HS-27A (cell line): ENCODE measurements at places on chromosomes 16 and 17.
A peak's percentile ranks its signal among the peaks of the same experiment; 100 is the strongest.

- peak; percentile 17 for DNase-seq
Measured at GRCh38 chr17:68512960-68513474, 787 bp downstream of the PRKAR1A start.

- peak; percentile 86 for DNase-seq
Measured at GRCh38 chr16:81526935-81527334, 82.3 kb downstream of the CMIP start.

DNA sequence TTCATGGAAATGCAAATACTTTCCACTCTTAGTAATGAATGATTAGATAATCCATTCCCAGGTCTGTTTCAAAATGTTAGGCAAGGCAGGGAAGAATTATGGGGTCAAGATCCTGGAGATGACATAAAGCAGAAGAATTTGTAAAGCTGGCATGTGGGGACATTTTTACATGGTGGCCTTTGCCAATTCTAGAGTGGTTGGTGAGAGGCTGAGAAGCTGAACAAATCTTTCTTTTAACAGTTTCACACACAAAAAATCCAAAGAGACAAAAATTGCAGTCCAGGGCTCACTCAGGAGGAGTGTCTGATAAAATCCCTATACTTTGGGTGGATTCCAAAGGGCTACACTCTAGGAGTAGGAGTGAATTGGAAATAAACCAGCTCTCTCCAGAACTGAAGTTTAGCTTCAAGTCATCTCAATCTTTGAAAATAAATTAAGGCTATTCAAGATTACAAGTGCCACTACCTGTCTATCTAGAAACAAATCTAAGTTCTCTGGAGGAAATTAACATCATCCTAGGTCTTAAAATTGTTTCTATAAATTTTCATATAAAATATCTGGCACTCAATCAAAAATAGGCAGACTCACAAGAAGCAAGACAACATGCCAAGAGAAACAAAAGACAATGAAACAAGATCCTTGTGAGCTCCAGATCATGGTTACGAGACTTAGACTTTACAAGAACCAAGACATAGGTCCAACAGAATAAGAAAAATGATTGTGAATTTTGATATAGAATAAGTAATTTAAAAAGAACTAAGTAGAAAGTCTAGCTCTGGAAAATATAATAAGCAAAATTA is 113.0 kb upstream of the AXIN2 start:
- no peak for DNase-seq

DNA sequence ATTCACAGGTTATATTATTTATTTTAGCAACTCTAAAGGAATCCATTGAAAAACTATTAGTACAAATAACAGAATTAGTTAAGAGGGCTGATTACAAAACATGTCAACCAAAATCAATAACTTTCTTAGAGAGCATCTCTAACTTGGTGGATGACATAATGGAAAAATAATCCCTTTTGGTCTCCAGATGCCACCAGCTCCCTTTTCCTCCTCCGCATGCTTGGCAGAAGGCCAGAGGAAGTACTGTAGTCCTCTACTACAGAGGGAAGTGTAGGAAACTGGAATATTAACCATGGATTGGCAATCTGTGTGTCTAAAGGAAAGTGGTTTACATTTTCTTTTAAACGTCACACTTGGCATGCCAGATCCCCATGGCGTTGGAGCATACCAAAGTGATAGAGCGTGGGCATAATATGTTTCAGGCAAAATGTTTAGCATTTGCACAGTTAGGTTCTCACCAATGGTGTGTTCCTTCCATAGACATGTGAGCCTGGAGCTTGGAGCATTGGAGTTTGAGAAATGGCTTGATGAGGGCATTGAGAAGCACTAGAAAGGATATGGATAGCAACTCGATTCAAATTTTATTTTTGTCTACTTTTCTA is 106.3 kb downstream of the PRKCB start:
- DNase-seq = no peak

GRCh38 chr17:59441464-59442096 is 110.1 kb downstream of the YPEL2 start:
- DNase-seq = no peak

- no peak for DNase-seq
Measured at GRCh38 chr17:20184181-20184580, 175.0 kb downstream of the SPECC1 start.

GRCh38 chr16:48365025-48365600 is 20.1 kb downstream of the SIAH1 start:
- no peak for DNase-seq

GRCh38 chr16:67432506-67432890 is 1.6 kb downstream of the HSD11B2 start:
- DNase-seq = no peak

GRCh38 chr16:80437707-80438106 is 103.1 kb upstream of the DYNLRB2 start:
- no peak for DNase-seq

DNA sequence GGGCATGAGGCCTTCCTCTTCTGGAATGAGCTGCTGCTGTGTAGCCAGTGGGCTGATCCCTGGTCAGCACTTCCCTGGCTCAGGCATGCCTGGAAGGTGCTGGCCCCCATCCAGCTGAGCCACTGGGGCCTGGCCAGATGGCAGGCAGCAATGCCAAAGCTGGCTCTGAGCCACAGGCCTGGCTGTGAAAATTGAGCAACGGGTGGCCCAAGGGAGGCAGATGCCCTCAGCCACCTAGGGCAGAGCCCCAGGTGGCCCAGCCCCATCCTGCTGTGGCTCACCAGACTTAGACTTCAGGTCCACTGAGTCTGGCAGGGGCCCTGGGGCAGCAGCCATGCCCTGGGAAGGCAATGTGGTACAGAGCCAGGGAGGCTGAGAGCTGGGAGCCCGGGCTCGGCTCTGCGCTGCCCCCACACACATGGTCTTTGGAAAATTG is 8.5 kb upstream of the CRHR1 start:
- DNase-seq = no peak

GRCh38 chr17:82018989-82019689 is 3.5 kb downstream of the CENPX start:
- no peak for DNase-seq

GRCh38 chr16:50592996-50593395 is 44.8 kb downstream of the NKD1 start:
- DNase-seq = no peak

- no peak for DNase-seq
Measured at GRCh38 chr17:2808367-2809335, 12.4 kb downstream of the RAP1GAP2 start.

DNA sequence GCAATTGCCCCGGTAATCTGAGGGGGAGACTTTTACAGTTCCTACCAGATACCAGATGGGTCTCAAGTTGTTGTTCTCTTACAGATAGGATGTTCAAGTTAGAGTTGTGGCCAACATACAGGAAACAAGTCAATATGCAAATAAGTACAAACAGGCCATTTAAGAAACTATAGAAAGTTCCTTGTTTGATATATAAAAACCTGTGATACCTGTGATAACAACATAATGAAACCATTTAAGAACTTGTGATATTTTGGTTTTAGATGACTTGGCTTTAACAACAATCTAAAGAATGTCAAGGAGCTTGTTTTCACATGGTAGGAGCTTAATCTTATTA is 16.8 kb downstream of the CDR2 start:
- DNase-seq = no peak

DNA sequence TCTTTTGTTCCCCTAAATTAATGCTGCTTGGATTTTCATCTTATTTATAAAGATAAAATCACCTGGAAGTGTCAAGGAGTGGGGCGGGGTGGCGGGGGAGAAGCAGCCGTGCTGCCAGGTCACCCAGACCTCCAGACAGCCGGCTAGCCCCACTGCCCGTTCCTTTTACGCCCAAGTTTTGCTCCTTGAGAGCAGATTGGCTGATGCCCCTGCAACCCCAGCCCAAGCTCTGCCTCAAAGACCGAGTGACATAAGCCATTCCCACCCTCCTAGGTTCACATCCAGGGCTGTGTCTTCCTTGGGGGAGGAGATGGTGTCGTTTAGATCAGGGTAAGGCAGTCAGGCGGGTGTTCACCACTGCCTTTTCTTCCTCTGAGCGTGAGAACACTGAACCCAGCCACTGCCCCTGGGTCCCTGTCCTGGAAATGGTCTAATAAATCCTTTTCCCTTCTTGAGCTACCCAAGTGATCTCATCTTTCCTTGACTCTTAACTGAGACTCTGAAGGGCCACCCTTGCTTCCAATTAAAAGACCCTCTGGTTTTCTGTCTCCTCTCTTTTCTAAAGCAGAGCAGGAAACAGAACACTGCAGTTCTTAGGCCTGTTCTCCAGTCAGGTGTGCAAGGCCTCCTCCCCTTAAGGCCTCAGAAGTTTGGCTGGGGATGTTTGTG is 5.7 kb downstream of the PDF start:
- no peak for DNase-seq

GRCh38 chr16:66919569-66920298 is 1.0 kb upstream of the CDH16 start:
- no peak for DNase-seq

- no peak for DNase-seq
Measured at GRCh38 chr16:75758215-75758614, 31.9 kb upstream of the CPHXL start.

DNA sequence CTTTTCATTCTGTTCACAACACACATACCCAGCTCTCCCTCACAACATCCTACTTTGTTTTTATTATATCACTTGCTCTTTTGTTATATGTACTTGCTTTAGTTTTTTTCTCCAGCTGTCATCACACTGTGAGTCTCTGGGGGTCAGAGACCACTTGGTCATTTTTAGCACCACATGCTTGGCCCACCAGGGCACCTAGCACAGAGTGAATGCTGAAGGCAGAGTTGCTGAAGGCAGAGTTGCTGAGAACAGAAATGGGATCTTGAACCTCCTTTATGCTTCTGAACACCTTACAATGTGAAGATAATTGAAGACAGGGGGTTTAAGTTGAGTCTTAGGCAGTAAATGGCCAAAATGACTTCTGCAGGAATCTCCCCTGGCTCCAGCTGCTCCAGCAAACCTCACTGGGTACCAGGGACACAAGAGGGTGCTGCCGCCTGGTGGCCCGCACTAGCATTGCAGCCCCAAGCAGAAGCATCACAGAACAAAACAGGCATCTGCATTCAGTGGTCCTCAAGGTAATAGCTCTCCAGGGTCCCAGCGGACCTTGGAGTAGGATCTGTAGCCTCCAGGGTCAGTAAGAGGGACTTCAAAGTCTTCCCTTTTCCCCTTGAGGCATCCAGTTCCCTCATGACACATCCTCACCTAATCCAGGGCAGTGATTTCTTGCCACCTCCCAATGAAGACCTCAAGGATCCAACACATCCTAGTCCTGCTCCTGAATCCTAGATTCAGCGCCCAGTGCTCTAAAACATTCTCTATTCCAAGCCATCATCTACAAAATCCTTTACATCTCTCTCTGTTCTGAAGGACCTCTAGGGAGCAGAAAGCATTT is 1972.6 kb downstream of the TP53TG3F start:
- DNase-seq = no peak

GRCh38 chr17:1617620-1618174 is 10.9 kb downstream of the SLC43A2 start:
- DNase-seq = no peak

- DNase-seq = peak; percentile 29
Measured at GRCh38 chr16:71895679-71896365, 491 bp downstream of the IST1 start.

GRCh38 chr16:27417047-27417671 is 15.2 kb downstream of the IL21R start:
- DNase-seq = no peak

- DNase-seq = no peak
Measured at GRCh38 chr16:23855010-23855409, 19.2 kb downstream of the PRKCB start.

GRCh38 chr16:23131036-23131435 is 18.2 kb downstream of the USP31 start:
- no peak for DNase-seq

DNA sequence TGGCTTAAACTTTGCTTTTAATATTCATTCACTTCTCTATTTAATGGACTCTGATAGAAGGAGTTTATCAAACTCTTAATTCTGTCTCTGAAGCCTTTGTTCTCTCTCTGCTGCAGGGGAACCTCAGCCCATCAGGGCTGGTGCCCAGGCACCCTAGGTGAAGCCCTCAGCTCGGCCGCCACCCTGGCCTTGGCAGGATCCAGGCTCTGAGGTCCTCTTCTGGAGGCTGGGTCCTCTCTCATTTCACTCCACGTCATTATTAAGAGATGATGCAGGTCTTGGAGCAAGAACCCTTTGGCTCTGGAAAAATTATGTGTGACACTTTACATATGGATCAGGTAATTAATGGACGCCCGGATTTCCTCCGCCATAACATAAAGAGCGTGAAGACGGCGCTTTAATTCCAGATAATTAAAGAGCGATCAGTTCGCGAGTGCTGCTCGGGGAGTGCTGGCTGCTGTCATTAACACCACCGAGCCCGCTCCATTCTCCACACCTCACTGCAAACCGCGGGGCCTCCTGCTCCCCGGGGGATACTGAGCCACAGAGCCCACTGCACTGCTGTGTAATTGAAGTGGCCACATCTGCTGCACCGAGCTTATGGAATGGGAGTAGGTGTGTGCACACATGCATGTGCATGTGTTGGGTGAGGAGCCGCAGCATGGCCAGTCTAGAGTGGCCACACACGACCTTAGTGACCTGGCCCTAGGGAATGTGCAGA is 259.4 kb upstream of the TNRC6C start:
- no peak for DNase-seq

GRCh38 chr16:30511509-30511908 is 14.9 kb downstream of the ZNF768 start:
- no peak for DNase-seq

- DNase-seq = no peak
Measured at GRCh38 chr17:58325289-58325726, 3.3 kb downstream of the TSPOAP1 start.

GRCh38 chr17:19867079-19867328 is 732 bp downstream of the ULK2 start:
- DNase-seq = no peak

GRCh38 chr16:89166696-89167424 is 4.7 kb upstream of the CDH15 start:
- no peak for DNase-seq

- no peak for DNase-seq
Measured at GRCh38 chr17:58484600-58484999, 3.6 kb downstream of the HSF5 start.

DNA sequence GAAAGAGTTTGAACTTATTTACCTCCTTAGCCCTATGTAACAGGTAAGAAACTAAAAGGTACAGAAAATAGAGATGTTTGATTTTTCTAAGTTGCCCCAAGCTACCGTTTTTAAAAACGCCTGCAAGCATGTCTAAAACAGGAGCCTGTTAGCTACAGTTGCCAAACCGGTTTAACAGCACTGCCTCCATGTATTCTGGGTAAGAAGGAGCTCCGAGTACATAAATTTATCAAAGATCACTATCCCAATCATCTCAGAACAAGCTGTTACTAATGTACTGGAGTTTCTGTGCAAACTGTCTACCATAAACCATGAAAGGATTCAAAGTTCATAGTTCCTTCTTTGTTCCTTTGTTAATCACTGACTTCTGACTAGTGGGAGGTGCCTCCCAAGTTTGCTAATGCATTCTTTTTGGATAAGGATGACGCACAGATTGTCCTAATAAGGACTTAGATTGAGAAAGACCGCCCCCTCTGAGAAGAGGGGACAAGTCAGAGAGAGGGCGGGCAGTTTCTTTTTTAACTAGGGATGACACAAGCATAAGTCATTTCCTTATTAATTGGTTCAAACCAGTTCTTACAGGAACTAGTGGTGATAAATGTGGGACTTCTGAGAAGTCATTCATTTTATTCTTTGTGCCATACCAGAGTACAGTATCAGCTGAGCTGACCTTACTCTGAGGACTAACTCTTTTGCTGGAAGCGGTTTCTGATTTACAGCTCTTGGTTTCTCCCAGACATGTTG is 55.3 kb downstream of the TUBD1 start:
- peak; percentile 98 for DNase-seq
